Stimulated activated naive CD4-positive, alpha-beta T cell (primary cell): ENCODE measurements at places on chromosomes 7 and 10.
A peak's percentile ranks its signal among the peaks of the same experiment; 100 is the strongest.

GRCh38 chr10:107104026-107104652 lies 60.4 kb downstream of the SORCS1 start:
- no peak for DNase-seq

GRCh38 chr7:14697684-14698083 lies 204.9 kb downstream of the DGKB start:
- no peak for DNase-seq

GRCh38 chr7:133699386-133699785 lies 427.8 kb upstream of the LRGUK start:
- DNase-seq: peak; percentile 15

DNA sequence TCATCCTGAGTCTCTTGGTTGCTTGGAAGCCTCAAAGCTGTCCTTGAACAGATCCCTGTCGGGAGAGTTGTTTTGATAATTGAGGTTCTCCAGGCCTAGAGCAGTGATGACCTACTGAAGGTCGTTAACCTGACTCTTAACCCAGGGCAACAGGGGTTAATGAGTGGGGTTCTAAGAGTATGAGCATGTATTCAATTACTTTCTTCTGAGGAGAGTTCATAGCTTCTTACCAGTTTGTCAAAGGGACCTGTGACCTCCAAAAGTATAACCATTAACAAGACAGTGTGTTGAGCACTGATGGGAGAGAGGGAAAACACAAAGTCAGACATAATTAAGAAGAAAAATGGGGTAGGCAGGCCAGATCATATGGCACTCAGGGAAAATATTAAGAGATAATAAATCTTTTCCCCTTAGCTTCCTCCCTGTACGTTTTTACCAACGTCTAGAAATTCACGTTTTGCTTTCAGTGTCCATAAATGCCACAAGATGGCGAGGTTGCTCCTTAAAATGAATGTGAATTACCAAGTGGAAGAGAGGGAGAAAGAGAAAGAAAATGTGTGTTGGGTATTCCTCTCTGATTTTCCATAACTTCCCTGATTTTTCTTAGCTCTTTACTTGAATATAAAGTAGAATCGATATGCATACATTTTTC lies 97.6 kb downstream of the SUGCT start:
- no peak for DNase-seq

DNA sequence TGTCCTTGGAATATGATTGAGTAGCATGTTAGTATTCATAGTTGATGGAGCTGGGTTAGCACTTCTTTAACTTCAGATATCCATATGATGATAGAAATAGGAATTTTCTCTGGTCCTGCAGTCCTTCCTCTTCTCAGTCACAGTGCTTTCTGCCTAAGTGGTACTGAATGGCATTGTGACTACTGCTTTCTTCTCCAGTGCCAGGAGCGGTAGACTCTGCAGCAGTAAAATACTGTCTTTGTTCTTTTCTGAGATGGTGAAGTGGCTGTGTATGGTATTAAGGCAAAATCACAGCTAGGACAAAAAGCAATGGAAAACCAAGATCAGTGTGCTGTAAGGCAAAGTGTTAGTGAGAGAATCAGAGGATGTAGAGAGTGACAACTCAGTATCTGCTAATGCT lies 46.6 kb downstream of the C1GALT1 start:
- DNase-seq: no peak

GRCh38 chr7:81478664-81479063 lies 291.2 kb downstream of the HGF start:
- no peak for DNase-seq
